NCI-H748 treated with DMSO at 0.1 percent for 48 hours (cell line): ENCODE measurements at places on chromosomes 11 and 22.
A peak's percentile ranks its signal among the peaks of the same experiment; 100 is the strongest.

DNA sequence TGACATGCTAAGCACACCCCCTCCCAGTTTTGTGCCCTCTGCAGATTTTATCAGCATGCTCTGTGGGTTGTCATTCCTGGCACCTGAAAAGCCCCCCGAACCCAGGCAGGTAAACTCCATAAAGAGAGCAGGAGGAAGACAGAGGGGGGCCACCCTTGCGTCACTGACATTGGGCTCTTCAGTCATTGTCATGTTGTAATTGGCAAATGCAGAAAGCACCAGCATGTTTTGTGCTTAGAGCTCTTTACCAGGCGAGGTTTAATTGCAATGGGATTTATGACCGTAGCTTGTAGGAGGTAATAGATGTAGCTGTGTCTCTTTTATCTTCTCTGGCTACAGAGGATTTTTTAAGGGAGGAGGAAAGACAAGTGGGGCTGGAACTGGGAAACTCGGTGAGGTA is 201.7 kb downstream of the GRIK4 start:
- DNase-seq = no peak

DNA sequence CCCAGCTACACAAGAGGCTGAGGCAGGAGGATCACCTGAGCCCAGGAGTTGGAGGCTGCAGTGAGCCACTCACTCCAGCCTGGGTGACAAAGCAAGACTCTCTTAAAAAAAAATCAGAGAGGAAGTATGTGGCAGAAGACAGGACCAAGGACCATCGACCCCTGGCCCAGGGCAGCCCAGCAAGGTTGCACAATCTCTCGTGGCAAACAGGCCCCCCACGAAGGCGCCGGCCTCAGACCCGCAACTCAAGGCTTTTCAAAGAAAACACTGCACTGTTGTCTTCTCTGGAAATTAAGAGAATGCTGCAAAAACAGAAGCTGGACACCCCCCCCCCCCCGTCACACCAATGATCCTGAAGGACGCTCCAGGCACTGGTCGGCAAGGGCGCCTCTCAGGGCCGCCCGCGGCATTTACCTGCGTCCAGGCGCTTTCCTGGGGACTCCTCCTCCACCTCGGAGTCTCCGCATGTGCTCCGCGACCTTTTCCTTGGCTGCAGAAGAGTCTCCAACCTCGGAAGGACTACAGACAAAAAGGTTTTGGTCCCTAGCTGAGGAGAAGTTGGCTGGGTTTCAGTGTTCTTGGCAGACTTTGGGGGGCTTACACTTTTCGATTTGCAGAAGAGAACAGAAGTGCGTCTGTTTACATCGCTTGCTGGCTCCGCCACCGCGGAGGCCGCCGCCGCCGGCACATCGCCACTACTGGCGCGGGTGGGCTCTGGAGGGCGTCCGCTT is 40.5 kb downstream of the BRD1 start:
- no peak for DNase-seq

- DNase-seq = no peak
Observed at GRCh38 chr11:774873-775592, 2.3 kb downstream of the GATD1 start.

DNA sequence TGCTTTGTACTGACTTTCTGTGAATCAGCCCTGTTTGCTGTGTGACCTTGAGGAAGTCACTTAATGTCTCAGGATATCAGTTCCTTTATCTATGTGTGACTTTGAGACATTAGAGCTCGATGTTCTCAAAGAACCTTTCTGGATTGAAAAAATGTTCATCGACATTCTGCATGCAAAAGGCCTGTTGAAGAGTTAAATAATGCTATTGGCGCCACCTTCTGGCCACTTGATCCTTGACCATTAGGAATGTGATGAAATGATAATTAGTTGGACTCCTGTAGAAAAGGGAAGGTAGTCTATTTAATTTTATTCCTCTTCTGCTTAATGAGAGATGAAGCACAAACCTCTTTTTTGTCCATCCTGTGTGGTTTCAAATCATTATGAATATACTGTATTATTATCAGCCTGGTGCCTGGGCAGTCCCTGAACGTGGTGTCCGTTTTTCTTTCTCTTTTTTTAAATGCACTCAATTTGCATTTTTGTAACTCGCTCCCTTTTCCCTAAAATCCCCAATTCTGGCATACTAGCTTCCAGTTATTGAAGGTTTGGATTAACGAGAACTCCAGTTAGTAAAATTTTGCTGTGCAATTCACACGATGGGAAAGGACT is 20.7 kb downstream of the ELF5 start:
- peak; percentile 46 for DNase-seq

DNA sequence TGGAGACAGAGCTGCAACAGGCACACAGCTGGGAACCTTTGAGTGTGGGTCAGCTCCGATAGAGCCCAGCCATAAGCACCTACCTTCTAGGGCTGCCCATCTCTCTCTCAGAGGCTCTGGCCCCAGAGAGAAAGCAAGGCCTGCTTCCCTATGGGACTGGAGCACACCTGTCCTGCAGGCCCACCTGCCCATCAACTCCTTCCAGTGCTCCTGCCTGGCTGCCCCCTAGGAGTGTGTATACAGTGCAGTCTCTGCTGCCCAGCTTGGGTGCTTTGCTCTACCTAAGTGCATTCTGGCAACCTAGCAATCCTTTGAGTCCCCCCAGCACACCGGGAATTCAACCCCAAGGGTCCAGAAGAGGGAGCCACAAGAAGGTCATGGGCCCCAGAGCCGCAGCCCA is 21.0 kb downstream of the OR8G5 start:
- no peak for DNase-seq

- no peak for DNase-seq
Observed at GRCh38 chr22:42635531-42635930, 4.9 kb downstream of the ATP5MGL start.

GRCh38 chr22:17944256-17944655 is 80.1 kb downstream of the MICAL3 start:
- DNase-seq = no peak

DNA sequence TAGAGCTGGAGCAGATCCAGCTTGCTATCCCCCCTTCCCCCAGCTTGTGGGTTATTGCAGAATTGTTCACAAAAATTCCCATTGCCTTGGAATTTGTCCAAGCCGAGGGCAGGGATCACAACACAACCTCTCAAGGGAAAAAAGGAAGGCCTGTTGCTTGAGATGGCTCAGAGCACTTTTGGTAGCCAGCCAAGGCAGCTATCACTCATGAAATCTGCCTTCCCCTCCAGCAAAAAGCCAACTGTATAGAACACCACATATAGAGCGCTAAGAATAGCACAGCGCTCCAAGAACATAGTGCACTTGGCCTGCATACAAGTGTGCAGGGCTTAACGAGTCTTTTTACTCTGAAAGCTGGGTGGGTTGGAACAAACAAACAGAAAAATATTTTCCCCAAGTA is 46.2 kb downstream of the FAM83F start:
- DNase-seq = no peak

DNA sequence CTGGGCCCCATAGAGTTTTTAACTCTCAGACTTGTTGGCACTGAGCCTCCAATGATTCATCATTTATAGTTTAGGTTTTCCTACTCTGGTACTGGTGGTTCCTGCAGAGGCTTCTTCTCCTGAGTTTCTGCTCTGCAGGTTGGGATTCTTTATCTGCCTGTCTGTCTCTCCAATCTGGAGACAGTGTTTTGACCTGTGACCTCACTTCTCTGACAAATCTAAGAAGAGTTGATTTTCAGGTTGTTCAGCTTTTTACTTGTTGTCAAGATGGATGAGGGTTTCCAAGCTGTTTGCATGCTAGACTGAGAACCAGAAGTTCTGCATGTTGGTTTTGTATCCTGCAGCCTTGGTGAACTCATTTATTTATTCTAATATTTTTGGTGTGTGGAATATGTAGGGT is 63.9 kb downstream of the JAM3 start:
- no peak for DNase-seq

DNA sequence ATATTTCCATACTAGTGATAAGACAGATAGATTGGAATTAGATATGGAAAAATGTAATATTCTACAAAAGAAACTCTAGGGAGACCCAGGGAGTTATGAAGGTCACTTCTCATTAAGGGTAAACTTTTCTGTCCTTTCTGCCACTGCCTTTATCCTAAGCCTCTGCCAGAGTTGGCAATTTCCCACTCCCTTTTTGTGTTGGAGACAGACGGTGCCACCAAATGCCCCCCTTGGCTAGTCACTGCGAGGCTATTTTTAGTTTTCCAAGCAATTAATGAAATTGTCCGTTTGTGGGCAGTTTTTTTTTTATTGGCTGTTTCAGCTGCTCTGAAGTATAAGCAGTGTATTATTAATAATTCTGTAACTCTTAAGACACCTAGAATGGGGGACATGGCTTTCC is 67.6 kb upstream of the TENM4 start:
- DNase-seq = no peak

- no peak for DNase-seq
Observed at GRCh38 chr22:35462498-35463230, 62.7 kb downstream of the MCM5 start.

- DNase-seq = no peak
Observed at GRCh38 chr11:72010529-72011233, 12.0 kb downstream of the IL18BP start.

DNA sequence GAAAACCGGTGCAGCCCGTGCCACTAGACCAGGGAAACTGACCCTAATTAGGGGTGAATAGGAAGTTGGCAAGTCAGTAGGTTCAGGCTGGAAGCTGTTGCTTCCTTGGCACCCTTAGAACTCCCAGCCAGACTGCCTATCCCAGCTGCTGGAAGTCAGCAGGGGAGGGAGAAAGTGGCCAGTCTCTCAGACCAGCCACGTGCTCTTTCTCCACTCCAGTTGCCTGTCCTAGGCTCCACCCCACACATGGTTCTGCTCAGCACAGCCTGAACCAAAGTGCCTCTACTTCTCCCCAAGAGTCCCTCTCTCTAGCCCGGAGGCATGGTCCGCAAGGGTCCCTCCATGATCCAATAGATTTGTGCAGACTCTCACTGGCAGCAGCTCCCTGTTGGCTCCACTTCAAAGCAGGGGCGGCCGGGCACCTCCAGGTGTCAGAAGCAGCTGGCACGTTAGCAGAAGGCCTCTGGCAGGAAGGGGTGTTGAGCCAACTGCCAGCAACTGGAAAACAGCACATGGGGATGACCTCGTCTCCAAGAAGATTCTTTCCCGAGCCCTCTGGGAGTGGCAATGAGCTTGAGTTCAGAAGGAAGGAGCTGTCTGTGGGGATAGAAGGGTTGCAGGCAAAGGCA is 27.7 kb downstream of the ARFGAP2 start:
- no peak for DNase-seq

DNA sequence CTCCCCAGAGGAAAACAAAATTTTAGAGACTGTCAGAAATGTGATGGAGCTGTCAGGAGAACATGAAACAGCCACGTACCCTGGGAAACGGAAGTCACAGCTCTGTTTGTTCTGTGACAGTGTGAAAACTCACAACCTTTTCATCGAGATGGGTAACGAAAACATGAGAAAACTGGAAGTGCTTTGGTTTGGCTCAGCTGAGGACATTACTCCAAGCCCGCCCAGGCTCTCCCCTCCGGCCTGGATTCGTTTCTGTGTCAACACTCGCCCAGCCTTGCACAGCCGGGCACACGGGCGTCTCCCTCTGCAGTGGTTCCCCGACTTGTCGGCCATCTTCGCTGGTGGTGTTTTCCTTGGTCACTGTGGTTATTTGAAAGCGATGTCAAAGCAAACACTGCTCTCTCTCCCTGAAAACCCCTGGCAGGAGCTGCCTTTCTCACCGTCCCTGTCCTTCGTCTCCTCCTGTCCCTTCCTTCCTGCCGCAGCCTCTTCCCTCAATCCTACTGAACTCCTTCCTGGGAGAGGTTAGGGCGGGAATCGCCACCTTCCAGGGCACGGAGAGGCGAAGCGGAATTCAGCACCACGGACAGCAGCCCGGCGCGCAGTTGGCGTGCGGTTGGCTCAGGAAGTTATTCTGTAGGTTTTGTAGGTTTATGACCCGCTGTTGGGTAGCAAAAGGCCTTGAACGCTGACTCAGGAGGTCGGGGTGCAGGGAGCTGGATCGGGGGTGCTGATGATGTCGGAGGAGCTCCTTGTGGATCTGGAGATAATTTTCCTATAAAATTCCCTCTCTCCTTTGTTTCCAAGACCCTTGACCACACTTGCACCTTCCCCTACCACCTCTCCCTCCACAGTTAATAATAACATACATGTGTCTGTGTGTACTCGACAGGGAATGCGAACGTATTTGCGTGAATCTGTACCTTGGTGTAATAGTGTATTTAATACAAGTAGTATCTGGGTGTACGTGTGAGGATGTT is 13.1 kb upstream of the RPS19BP1 start:
- DNase-seq = no peak

- DNase-seq = no peak
Observed at GRCh38 chr11:113952588-113952987, 22.3 kb upstream of the HTR3A start.

DNA sequence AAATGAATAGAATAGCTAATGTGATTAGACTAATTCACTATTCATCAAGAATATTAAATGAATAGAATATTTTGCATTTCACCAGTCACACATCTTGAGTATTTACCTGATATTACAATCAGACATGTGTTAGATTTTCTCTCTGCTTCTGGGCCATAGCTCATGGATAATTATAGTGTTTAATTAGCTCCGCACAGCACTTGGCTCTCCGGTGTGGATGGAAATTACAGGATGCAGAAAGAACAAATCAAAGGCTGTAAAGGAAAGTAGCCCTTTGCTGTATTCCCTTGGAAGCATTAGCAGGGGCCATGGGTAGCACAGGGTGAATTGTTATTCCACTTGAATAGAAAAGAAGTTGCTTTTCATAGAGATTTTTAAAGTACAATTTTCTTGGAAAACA is 320.3 kb upstream of the SORL1-AS1 start:
- no peak for DNase-seq

GRCh38 chr11:61733120-61733978 is 19.1 kb upstream of the MYRF start:
- peak; percentile 57 for DNase-seq

- no peak for DNase-seq
Observed at GRCh38 chr11:123760894-123761293, 6.6 kb upstream of the OR6X1 start.

DNA sequence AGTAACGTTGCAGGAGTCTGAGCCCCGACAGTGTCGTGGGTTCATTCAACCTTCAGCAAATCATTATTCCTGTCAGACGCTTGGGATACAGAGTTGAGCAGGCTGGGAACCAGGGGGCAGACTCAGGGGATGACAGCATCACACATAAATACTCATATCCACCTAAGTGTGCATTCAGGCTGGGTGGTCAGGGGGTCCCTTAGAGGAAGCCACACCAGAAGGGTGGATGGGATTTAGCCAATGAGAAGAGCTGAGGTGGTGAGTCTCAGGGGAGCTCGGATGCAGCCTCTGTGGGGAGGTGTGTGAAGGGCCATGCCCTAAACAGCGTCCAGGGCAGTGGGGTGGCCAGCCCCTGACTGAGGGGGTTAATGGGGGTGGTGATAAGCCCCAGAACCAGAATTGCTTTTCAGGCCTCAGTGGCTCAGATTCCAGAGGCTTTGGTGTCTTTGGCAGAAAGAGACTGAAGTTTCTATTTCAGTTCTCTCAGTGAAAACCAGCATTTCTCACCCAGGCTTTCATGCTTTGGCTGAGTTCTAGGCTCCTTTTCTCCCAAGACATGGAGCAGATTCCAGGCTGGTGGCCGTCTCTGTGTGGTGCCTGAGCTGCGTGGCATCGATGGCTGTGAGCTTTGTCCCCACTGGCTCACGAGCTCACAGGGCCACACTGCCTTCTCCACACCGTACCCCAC is 83.9 kb upstream of the CLDN5 start:
- no peak for DNase-seq
